Bronchial smooth muscle cell (primary cell): ENCODE measurements at places on chromosomes 7 and 10. TPM values are rescaled to one million over a fixed set of nuclear protein-coding genes. Genes with fewer than 3 reads are reported as not detected.

The SKIDA1 gene
- 0.47 and 0.60 TPM in 2 replicates for total RNA-seq

The AFAP1L2 gene
- total RNA-seq = 0.16 and 0.26 TPM in 2 replicates

The INA gene
- under 0.01 and 0.47 TPM in 2 replicates for total RNA-seq

The ASZ1 gene
- not detected in 2 replicates for total RNA-seq

The CDK14 gene
- total RNA-seq = 24.3 and 51.5 TPM in 2 replicates

The EMX2 gene
- total RNA-seq = not detected in 2 replicates

The CHST15 gene
- total RNA-seq = 0.63 and 5.8 TPM in 2 replicates

The HOXA2 gene
- total RNA-seq = 0.43 and 1.3 TPM in 2 replicates

The NSMCE4A gene
- total RNA-seq = 11.7 and 13.4 TPM in 2 replicates

The DKK1 gene
- 11.0 and 18.4 TPM in 2 replicates for total RNA-seq

The C10orf53 gene
- not detected in 2 replicates for total RNA-seq

The ASIC3 gene
- total RNA-seq = 0.09 TPM in 1 of 2 replicates, not detected in the other

The FXYD4 gene
- not detected in 2 replicates for total RNA-seq

The ARL3 gene
- total RNA-seq = 8.4 and 9.5 TPM in 2 replicates

The VIPR2 gene
- total RNA-seq = not detected in 2 replicates

The SPDYE2B gene
- not detected in 2 replicates for total RNA-seq

The RADIL gene
- 0.26 and 0.32 TPM in 2 replicates for total RNA-seq

The UCN3 gene
- not detected in 2 replicates for total RNA-seq

The TMEM229A gene
- not detected in 2 replicates for total RNA-seq

The FBXO24 gene
- total RNA-seq = 0.43 and 0.47 TPM in 2 replicates

The HPSE2 gene
- not detected in 2 replicates for total RNA-seq

The TCAF2 gene
- 0.63 and 0.94 TPM in 2 replicates for total RNA-seq

The CLRN3 gene
- not detected in 2 replicates for total RNA-seq

The GPR146 gene
- 1.6 and 2.4 TPM in 2 replicates for total RNA-seq

The PLXNA4 gene
- 0.47 and 2.5 TPM in 2 replicates for total RNA-seq

The SLC26A3 gene
- not detected in 2 replicates for total RNA-seq

The STOX1 gene
- total RNA-seq = not detected in 2 replicates

The ENTPD1 gene
- under 0.01 and 0.60 TPM in 2 replicates for total RNA-seq

The KCNIP2 gene
- 0.32 and 1.3 TPM in 2 replicates for total RNA-seq

The WEE2 gene
- total RNA-seq = 0.17 TPM in 1 of 2 replicates, not detected in the other

The CYP2C18 gene
- total RNA-seq = 0.09 TPM in 1 of 2 replicates, not detected in the other

The ABCA13 gene
- total RNA-seq = 2.7 and 3.0 TPM in 2 replicates

The ANKRD61 gene
- total RNA-seq = not detected in 2 replicates

The AMPH gene
- total RNA-seq = 1.6 and 3.0 TPM in 2 replicates

The NPC1L1 gene
- total RNA-seq = under 0.01 and 0.09 TPM in 2 replicates

The C7orf33 gene
- not detected in 2 replicates for total RNA-seq

The CYREN gene
- 27.6 and 28.5 TPM in 2 replicates for total RNA-seq

The WDR37 gene
- 12.6 and 14.7 TPM in 2 replicates for total RNA-seq

The WIPF3 gene
- under 0.01 TPM in 1 of 2 replicates, not detected in the other for total RNA-seq
